ENCODE measurements at places on chromosomes 2 and 18.

- DNase-seq = no peak
These were observed 78.4 kb downstream of the LIMS1 start for GRCh38 chr2:108612514-108613183.

GRCh38 chr2:69933254-69933828 is 18.4 kb downstream of the MXD1 start:
- no peak for DNase-seq

DNA sequence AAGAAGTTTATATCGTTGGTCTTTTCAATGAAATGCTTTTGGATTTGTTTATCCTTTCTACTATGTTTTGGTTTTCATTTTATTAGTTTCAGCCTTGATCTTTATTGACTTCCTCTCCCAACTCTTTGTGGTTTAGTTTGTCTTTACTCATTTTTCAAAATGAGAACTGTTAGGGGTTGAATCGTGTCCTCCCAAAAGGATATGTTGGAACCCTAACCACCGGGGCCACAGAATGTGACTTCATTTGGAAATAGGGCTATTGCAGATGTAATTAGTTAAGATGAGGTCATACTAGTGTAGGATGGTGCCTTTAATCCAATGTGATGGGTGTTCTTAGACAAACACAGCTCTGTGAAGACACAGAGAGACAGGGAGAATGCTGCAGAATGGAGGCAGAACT is 60.4 kb upstream of the IL1R2 start:
- DNase-seq = peak; percentile 8

GRCh38 chr18:76461692-76462325 is 33.2 kb downstream of the ZNF516 start:
- no peak for DNase-seq

Measured in BJ (cell line).